HCT116 (cell line): ENCODE measurements at places on chromosomes 6 and 20.

GRCh38 chr6:1839361-1839760 is 229.6 kb downstream of the FOXC1 start:
- DNase-seq: no peak

- no peak for DNase-seq
Measured at GRCh38 chr6:26109772-26110171, 22.5 kb downstream of the HFE start.

DNA sequence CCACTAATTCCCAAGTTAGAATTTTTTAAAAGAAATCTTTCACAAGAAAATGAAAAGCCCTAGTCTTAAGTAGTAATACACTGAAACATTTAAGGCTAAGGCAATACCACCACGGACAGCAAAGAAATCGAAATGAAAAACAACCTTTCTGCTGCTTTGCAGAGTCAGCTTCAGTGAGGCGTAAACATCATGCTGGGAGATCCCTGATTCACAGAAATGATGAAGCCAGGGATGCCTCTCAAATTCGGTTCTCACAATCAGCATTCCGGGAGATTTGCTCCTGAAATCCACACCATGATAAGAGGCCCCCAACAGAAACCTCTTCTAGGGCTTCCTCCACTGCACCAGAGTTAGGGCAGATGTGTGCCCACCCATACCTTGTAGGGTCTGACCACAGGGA is 18.6 kb downstream of the RRBP1 start:
- DNase-seq: no peak

GRCh38 chr20:19974630-19975435 is 42.3 kb upstream of the NAA20 start:
- DNase-seq: no peak

- no peak for DNase-seq
Measured at GRCh38 chr6:25026723-25027122, 91.0 kb upstream of the RIPOR2 start.

DNA sequence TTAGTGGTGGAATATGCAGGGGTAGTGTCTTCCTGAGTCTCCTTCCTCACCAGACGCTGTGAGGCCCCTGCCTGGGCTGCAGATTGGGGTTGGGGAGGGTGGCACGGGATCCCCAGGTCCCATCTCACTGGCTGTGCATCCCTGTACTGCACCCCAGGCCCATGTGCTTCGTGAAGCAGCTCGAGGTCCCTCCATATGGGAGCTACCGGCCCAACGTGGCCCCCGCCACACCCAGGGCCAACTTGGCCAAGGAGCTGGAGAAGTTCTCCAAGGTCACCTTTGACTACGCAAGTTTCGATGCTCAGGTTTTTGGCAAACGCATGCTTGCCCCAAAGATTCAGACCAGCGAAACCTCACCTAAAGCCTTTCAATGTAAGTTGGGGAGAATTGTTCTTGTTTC is 38.6 kb upstream of the PCMTD2 start:
- DNase-seq: no peak

DNA sequence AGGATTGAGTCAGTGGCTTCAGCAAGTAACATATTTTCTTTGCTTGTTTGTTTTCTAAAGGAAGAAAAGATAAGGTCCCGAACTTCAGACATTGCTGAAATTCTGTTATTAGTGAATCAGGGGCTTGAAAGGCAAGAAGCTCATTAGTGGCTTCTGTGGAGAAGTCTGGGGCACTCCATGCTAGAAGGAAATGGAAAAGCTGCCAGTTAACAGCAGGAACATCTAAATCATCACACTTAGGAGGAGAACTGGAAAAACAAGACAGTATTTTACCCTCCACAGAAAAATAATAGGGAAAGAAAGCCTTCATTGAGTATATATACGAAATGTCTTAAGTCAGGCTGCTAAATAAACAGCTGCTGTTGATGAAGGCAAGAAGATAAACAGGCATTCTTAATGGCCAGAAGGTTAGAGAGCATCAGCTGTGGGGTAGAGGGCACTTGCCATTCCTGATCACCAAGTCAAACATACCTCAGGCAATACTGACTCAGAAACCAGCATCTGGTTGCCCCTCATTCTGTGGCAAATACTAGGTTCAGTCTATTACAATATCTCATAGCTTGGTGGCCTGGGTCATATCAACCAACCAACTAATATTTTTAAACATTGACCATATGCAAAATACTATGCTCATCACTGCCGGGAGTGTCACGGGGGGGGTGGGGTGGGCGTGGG is 143.2 kb upstream of the TENT5A start:
- no peak for DNase-seq

- no peak for DNase-seq
Measured at GRCh38 chr20:40848526-40848925, 159.5 kb upstream of the MAFB start.

DNA sequence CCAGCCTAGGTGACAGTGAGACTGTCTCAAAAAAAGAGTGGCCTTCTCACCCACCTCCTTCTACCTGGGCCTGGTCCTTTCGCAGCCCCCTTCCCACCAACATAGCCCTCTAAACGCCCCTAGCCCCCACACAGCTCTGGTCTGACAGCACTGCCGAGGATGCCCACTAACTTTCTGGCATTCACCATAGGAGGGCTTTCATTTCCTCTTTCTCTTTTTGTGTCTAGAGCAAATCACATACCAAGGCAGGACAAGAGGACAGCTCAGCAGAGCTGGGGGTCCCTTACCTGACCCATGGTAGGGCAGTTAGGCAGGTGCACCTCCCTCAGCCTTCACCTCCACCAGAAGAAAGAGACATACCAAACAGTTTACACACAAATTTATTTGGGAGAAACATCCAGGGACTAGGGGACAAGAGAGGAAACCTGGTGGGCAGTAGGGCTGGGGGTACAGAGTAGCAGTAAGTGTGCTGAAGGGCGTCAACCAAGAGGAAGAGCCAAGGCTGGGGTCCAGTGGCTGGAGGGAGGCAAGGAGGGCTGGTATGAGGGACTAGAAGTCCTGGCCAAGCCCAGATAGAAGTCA is 4.5 kb downstream of the LY6G5C start:
- DNase-seq: no peak

- no peak for DNase-seq
Measured at GRCh38 chr20:45067558-45067957, 33.4 kb downstream of the KCNS1 start.

DNA sequence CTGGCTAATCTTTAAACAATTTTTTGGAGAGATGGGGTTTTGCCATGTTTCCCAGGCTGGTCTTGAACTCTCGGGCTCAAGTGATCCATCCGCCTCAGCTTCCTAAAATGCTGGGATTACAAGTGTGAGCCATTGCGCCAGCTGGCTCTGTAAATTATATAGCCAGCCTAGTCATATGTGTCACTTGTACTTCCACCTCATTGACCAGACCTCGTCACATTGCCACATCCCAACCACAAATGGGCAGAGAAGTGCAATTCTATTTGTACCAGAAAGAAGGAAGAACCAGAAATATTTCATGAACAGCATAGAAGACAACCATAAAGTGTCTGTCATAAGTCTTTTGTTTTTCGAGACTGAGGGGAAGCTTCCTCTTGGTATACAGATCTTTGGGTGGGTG is 304.9 kb upstream of the RNF24 start:
- DNase-seq: no peak

- no peak for DNase-seq
Measured at GRCh38 chr6:166423051-166423745, 40.5 kb upstream of the MPC1 start.

DNA sequence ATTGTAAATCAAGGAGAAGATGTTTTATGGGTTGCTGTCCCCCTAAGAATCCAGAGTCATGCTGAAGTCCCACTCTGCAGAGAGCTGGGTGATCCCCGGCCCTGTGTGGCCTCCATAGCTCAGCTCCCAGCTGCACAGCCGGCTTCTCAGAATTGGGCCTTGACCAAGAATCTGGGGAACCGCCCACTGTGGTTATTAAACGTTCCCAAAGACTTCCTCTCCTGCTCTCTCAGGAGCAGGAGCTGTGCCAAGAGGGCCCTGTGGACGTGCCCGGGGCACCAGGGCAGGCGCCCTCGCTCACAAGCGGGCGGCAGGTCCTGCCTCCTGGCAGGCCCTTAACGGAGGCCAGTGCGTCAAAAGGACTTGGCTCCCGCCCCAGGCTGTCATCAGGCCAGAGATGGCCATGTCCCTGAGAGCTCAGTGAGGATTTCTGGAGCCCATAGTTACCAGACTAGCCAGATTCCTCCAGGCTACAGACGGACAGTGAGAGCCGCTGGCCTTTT is 30.4 kb downstream of the ZC3H12D start:
- no peak for DNase-seq

- DNase-seq: no peak
Measured at GRCh38 chr6:12065321-12066140, 53.4 kb downstream of the HIVEP1 start.

DNA sequence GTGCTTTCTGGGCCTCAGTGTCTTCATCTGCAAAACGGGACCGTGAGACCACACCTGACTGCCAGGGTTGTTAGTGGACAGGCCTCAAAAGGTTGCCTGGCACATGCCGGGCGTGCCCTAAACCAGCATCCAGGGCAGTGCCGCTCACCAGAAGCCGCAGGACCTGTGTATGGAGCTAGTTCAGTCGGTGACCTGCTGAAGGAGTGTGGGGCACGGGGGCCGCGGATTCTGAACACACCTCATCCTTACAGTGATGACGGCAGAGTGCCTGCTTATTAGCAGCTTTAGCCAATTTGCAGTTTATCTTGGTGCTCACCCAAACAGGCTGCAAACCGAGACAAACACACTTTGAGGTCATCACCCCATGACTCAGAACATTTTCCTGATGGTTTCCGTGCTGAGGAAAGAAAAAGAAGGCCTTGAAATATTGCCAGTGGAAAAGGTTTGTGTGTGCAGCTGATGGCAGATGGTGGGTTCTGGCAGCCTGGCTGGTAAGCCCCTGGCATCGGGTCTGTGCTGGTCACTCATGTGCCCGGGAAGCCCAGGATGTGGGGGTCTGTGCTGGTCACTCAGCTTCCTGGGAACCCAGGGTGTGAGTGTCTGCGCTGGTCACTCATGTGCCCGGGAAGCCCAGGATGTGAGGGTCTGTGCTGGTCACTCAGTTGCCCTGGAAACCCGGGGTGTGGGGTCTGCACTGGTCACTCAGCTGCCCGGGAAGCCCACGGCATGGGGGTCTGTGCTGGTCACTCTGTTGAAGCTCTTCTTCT is 153.8 kb downstream of the ERMARD start:
- DNase-seq: no peak

DNA sequence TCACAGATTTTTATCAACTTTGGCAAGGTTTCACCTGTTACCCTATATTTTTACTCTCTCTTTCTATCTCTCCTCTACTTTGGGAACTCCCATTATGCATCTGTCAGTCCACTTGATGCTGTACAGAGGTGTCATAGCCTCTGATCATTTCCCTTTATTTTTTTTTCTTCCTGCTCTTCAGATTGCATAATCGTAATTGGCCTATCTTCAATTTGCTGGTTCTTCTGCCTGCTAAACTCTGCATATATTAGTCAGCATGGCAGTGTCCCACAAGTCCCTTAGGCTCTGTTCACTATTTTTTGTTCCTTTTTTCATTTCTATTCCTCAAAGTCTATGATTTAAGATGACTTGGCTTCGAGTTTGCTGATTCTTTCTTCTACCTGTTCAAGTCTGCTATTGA is 44.7 kb upstream of the MICB start:
- DNase-seq: no peak

DNA sequence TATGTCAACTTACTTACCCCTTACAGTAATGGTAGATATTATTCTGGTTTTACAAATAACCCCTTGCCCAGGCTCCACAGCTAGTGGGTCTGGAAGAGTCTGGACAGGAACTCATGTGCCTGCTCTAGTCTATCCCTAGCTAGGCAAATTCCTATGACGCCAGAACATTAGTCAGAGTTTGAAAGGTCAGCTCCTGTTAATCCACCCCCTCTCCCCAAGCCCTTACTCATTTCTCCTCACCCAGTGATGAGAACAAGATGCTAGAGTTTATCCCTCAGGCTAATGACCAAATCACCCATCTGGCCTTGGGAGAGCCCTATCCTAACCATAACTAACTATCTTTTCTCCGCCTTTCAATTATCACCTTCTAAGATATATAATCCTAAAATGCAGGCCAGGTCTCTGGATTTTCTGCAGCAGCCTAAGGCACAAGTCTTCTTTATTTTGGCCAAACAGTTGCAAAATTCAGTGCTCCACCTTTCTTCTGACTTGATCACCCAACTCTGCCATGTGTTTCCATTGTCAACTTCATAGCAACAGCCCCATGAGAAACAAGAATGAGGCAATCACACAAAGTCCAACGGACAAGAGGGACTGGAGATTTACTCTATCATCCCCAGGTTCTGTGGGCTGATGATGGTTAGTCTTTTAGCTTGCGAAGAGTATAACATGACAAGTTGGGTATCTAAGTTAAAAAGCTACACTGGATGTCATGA is 113.3 kb downstream of the TASP1 start:
- no peak for DNase-seq

GRCh38 chr20:6764619-6765018 is 2.9 kb upstream of the BMP2 start:
- no peak for DNase-seq

GRCh38 chr20:35709259-35709658 is 10.1 kb downstream of the ROMO1 start:
- no peak for DNase-seq

GRCh38 chr6:46191961-46192360 is 21.2 kb upstream of the ENPP5 start:
- no peak for DNase-seq

DNA sequence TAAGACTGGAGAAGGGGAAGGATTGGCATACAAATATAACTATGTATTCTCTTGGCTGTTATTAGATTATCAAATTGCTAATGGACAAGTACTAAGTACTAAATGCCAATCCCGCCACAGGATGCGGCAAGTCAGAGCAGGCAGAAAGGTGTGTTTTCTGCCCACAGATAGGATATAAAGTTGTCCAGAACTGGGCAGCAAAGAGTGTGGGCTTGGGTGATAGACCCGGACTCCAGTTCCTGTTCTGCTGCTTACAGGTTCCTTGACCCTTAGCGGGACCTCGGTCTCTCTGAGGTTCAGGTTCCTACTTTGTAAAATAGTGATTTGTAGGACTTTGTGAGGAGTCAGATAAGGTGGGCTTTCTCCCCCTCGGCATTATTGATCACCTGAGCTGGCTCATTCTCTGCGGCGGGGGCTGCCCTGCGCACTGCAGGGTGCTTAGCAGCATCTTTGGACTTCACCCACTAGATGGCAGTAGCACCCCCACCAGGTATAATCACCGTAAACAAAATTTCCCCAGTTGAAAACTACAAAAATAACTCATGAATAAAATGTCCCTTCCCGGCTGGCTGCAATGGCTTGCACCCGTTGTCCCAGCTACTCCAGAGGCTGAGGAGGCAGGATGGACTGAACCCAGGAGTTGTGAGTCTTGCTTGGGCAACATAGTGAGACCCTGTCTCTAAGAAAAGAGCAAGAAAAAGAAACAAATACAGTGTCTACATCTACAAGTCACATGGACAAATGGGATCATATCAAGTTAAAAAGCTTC is 193.1 kb downstream of the DOK5 start:
- no peak for DNase-seq

- DNase-seq: no peak
Measured at GRCh38 chr6:41871691-41872090, 23.5 kb downstream of the USP49 start.

DNA sequence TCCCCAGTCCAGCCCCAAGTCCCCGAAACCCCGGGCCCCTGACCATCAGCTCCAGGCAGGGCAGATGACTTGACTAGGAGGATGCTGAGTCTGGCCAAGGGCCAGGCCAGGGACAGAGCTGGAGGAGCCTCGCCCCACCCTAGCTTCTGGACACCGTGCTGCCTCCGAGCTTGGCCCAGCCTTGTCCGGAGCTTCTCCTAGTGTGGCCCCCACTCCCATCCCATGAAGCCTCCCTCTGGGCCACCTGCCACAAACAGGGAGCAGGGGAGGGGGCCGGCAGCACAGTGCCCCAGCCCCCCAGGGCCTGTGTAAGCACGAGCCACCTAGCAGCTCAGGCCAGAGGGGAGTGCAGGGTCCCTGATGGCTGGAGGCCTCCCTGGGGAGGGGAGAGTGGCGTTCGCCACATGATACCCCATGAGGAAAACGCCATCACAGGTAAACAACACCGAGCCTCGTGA is 5.3 kb downstream of the EEF1A2 start:
- DNase-seq: no peak
